ENCODE measurements at places on chromosomes 1 and 21.

DNA sequence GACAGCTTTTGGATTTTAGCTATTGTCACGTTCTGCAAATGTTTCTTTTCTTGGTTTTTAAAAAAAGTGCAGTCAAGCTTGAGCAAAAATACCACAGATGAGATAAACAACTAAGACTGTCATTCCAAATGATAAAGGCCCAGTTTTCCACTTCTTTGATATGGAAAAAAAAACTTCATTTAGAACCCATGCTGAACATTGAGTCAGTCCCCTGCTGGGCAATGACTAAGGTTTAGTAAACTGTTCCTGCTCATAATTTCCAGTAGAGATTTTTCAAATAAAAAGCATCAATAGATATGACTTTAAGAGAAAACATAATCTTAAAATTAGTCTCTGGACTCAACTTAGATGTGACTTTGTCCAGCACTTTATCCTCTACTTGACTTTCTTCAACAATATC lies 167.9 kb upstream of the C8B start:
- DNase-seq: no peak

DNA sequence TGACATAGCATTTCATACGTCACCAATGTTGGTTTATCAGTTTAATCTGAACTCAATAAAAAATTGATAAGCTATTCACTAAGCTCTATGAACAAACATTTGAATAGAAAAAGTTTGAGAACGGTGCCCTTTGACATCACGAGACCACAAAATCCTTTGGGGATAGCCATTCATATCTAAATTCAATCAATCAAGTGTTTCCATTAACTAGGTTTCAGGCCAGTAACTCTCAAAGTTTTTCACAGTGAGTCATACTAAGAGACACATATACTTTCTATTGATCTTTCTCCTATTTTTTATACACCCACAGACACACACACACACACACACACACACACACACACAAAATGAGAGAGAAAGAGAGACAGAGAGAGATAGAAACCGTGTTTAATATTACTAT lies 235.4 kb upstream of the SNX7 start:
- DNase-seq: no peak

- DNase-seq: peak; percentile 42
Measured at GRCh38 chr1:56229186-56229585, 350.2 kb downstream of the PLPP3 start.

DNA sequence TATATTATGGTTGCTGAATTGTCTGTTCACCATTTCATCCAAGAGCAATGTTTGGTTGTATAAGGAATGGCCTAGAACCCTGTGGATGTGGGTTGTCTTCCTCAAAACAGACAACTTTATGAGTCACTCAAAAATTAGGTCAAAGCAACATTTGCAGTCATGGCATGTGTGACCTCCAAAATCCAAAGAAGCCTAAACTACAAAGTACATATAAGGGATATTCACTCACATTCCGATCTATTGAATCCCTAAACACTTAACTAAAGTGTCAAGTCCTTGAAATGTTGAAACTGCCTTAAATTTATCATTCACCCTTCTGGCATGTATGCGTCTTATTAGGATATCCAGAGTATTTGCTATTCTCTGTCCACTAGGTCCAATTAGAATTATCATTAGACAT lies 491.5 kb downstream of the NUF2 start:
- no peak for DNase-seq

- DNase-seq: no peak
Measured at GRCh38 chr1:32357614-32358013, 4.7 kb downstream of the FAM229A start.

DNA sequence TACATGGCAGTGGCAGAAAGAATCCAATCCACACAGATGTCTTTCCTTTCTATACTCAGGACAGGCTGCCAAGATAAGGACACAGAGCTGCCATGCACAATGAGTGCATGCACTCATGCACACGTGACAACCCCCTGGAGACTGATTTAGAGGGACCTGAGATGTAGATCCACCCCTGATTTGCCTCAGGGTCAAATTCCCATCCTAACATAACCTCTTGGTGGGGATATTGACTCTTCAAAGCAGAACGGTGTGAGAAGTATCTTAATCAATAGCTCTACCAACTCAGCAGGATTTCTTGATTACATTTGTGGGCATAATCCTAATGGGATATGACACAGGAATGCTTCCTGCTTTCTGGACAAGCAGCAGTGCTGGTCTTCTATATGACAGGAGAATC lies 125.2 kb upstream of the DSCAM start:
- DNase-seq: no peak

GRCh38 chr1:20075345-20075744 lies 5.4 kb downstream of the PLA2G5 start:
- DNase-seq: no peak

DNA sequence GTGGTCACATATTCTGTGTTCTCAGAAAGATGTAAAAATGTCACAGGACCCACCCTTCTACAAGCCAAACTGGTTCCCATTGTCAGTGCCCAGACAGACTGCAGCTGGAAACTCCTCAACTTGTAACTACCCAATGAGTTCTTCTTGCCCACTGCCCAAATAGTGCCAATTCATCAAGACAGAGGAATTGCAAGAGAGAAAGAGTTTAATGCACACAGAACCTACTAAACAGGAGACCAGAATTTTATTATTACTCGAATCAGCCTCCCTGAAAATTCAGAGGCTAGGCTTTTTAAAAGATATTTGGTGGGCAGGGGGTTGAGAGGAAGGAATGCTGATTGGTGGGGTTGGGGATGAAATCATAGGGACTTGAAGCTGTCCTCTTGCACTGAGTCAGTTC lies 184.1 kb downstream of the URB2 start:
- DNase-seq: no peak

- no peak for DNase-seq
Measured at GRCh38 chr1:164647211-164647610, 88.2 kb downstream of the PBX1 start.

GRCh38 chr1:2466958-2467554 lies 9.0 kb upstream of the PLCH2 start:
- DNase-seq: peak; percentile 9

DNA sequence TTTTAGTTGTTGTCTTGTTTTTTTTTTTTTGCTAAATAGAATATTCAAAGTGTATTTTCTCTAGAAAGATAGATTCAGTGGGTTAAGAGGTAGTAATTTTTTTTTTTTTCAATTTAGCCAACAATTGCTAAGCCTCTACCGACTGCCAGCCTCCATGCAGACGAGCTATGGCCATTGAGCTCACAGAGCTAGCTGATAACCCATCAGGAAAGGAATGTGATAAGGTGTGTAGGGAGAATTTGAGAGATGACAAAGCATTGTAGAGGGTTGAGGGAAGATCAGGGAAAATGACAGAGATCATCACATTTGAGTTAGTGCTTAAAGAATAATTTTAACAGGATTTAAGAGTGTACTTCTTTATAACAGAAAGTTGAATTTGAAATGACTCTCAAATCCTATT lies 30.6 kb downstream of the DNM3 start:
- DNase-seq: no peak

GRCh38 chr1:235149824-235150223 lies 11.2 kb downstream of the RBM34 start:
- DNase-seq: no peak

DNA sequence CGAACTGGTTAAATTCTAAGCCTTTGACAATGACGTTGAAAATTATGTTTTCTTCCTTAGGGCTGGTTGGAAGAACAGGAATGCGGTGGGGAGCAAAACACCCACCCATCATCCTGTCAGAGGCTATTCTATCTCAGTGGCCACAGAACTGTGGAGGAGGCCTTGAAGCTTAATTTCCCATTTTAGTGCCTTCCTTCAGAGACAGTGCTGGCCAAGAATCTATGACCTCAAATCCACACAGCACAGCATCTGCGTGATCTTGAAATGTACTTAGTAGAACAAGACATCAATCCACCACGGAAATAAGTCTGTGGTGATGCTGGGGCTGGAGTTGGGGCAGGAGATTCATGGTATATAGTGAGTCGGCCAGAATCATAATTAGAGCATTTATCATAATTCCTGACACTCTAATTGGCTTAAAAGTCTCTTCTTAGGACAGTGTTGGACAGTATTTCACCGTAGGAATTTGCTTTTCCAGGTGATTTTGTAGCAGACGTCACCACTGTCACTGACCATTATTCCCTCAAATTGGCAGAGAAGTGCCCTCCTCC lies 113.1 kb downstream of the KCNJ6 start:
- DNase-seq: no peak

DNA sequence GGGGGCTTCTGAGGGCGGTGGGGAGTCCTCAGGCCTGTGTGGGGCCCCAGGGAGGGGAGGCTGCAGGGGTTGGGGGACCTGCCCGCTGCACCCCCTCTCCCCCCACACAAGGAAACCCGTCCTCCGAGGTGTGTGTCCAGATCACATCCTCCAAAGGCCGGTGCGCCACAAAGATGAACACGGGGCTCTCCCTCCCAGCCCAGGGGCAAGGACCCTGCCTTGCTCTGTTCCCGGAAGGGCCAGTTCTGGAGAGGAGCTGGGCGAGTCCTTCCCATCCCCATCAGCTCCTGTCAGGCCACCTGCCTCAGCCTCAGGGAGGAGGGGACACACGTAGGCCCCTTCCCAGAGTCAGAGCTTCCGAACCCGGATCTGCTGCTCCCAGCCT lies 2.5 kb upstream of the TTLL10 start:
- DNase-seq: no peak
